HuH-7 (cell line): ENCODE measurements at places on chromosomes 6 and 20.

DNA sequence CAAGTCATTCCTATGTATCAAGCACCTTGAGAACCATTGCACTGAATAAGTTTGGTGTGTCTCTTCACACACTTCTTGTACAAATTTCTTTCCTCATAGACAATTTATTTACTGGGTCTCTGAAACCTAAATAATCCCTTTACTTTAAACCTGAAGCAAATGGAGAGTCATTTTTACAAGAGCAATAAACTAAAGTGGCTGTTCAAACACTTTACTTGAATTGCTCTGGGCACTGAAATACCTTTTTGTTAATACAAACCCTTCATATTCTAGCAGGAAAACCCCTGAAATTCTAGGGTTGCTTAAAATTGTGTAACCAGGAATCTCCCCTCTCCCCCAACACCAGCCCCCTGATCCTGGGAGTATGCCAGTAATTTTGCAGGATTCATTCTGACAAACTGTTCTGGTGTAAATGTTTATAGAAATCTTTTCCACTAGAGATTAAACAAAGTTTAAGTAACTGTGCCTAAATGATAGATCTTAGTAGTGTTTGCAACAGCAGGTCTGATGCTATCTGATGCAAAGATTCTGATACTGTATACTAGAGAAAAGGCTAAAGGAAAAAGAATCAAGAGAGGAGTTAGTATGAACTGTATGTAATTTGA is 13.4 kb downstream of the RSPO3 start:
- no peak for DNase-seq

- no peak for DNase-seq
Observed at GRCh38 chr20:63330084-63330760, 30.9 kb downstream of the CHRNA4 start.

GRCh38 chr6:73870907-73871306 is 174.9 kb downstream of the CD109 start:
- DNase-seq = no peak

DNA sequence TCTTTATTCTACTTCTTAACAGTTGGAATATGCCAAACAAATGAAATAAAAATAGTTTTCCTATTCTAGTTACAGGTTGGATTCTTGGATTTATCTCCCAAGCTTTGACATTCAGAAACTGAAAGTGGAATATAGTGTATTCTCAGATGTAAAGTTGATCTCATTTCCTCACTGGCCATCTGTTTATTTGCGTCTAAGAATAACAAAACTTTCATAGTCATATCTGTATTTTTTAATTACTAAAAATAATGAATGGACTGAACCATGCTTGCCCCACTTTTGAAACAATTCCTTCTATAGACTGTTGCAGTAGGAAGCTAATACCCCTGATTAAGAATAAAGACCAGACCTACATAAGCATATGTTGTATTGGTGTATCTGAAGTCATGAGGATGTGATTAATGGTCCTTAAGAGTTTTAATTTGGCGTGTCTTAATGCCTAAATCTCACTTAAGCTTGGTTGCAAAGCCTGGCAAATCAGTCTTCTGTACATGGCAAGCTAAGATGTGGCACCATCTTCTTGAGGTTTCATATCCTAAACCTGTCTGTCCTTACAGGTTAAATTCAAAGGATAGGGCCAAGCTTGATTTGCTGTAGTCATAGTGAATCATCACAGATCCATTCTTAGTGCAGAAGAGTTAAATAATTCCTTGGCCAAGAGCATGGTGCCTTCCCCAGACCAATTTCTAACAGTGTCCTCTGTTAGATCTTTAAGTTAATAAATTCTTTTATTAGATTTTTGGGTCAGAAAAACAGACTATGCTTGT is 58.9 kb downstream of the FOXO3 start:
- no peak for DNase-seq

DNA sequence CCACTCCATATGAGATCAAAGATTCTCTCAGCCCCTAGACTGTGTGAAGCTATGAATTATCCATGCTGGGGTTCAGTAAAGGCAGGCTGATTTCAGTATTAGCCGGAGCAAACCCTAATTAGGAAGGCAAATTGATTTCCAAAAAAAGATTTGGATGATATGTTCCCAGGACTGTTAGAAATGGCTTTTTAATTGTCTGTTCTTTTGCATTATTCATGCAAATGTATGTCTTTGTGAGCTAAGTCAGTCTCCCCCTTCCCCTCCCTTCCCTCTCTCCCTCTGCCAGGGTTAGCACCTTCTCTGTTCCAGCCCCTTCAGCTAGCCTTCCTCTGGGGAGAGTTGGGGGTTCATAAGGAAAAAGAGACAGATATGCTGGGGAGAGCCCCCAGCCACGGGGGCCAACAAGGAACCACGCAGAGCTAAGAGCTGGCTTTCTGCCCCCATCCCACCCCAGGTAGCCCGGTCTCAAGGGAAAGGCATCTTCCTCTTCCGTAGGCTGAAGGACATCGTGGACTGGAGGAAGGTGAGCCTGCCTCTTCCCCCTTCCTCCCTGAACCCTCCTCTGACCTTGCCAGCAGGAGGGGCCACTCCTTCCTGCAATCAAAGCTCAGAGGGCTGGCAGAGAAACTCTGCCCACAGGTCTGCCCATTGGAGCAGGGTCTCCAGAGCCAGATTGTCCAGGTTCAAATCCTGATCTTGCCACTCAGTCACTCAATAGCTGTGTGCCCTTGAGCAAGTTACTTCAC is 32.3 kb downstream of the PDRG1 start:
- DNase-seq = no peak

DNA sequence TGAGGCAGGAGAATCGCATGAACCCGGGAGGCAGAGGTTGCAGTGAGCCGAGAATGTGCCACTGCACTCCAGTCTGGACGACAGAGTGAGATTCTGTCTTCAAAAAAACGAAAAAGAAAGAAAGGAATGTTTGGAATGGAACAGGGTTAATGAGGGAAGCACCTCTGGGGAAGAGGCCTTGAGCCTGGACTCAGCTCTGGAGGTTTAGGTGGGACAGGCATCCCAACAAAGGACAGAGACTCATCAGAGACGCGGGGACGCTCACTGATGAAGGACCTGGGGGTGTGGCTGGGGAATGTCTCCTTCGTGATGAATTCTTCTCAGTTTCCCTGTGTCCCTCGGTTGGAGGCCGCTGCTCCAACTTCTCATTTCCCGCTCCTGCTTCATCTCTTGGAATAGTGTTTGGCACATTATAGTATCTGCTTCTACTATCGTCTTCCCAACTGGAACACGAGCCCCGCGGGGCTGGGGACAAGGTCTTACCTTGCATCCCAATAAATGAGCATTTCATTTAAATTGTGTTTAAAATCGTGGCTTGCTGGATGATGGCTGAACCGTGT is 27.6 kb downstream of the KIF25 start:
- DNase-seq = no peak

GRCh38 chr6:20610636-20611370 is 76.5 kb downstream of the CDKAL1 start:
- no peak for DNase-seq

- DNase-seq = no peak
Observed at GRCh38 chr20:23161244-23161891, 75.2 kb upstream of the CD93 start.

DNA sequence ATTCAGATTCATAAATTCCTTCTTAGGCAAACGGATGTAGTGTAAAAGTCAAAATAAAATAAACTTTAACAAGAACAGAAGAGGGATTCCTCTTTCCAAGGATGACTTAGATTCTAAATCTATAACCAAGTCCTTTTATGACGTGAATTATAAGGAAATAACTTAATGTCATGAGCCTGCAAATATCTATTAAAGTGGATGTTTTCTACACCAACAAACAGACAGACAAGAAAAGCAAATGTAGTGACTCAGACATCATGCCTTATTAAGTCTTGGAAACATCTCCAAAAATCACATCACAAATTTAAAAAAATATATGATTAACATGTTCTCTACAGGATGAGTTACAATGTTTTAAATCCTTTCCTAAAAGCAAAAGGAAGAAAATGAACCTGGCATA is 397.1 kb downstream of the ESR1 start:
- no peak for DNase-seq

- DNase-seq = no peak
Observed at GRCh38 chr6:71387179-71387578, 98.6 kb downstream of the OGFRL1 start.

- DNase-seq = no peak
Observed at GRCh38 chr6:159931112-159931511, 37.8 kb upstream of the IGF2R start.

DNA sequence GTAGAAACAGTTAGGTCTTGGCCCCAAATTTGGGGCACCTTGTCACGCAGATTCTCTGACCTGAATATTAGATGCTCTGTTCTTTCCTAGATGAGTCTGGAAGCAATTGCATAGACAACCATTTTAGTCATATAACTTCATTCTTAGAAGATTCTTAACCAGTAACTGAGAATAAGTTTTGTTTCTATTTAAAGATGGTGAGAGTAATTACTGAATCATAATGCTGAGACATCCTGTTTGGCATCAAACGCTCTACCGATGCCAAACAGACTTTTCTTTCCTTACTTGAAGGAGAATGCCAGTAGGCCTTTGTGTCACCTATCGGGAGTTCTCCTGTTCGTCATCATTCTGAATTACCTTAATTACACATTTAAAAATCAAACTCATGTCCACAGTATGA is 131.6 kb upstream of the ID4 start:
- no peak for DNase-seq

DNA sequence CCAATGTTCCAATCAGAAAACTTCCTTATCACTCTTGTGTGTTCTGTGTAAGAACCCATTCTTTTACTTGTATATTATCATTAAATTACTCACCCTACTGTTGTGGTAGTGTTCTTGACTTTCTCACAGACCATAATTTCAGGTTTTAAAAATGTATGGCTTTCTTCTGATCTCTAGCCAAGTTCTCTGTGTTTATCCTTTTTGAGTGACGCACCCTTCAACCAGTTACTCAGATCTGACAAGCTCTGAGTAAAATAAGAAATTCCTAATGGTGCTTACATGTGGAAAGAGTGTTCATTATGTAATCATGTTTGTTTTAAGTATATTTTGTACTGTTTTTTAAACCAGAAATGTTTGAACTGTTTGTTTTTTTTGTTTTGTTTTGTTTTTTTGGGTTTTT is 11.0 kb downstream of the TBPL1 start:
- no peak for DNase-seq

DNA sequence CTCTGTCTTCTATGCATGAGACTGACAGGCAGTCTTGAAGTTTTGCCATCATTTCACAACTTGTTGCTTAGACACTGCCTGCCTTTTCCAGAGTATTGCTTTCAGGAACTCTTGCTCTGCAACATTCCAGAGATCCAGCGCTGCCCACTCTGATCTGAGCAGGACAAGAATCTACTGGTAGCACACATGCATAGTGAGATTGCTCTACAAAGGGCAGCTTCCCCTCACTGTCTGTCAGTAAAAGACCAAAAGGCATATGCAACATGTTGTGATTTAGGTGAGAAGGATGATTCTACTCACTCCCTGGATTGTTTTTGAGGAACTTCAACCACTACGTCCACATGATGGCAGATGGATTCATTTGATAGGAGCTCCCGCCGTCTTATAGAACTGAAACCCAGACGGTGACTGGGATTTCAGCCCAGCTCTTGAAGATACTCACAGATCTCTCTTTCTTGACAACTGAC is 259.1 kb downstream of the ARID1B start:
- DNase-seq = no peak

- DNase-seq = peak; percentile 92
Observed at GRCh38 chr20:45969712-45970634, 2.0 kb downstream of the ZNF335 start.

- no peak for DNase-seq
Observed at GRCh38 chr6:146526192-146526591, 17.4 kb upstream of the RAB32 start.

DNA sequence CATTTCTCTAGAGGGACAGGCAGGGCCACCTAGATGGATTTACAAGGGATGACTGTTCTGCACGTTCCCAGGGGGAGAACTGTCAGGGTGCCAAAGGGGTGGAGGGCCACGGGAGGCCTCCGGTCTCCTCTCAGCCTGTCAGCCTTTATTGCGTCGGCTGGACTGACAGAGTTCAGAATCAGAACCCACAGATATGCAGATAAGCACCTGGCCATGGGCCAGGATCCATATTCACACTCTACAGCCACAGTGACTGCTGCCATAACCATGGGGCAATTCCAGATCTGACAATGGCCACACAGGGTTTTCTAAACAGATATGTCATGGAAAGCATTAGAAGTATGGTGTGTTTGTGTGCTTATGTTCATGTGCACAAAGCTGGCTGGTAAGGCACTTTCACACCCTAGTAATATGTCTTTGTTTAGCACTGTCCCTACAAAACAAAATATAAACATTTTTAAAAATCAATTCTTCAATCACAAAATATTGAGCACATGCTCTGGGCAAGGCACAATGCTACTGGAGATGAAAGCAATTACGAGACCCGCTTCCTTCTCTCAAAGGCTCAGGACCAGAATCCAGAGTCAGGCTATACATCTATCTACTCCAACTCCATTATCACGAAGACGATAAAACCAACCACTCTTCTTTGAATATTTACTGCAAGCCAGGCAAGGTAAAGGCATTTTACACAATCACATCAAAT is 29.1 kb downstream of the TRAM2 start:
- DNase-seq = no peak

DNA sequence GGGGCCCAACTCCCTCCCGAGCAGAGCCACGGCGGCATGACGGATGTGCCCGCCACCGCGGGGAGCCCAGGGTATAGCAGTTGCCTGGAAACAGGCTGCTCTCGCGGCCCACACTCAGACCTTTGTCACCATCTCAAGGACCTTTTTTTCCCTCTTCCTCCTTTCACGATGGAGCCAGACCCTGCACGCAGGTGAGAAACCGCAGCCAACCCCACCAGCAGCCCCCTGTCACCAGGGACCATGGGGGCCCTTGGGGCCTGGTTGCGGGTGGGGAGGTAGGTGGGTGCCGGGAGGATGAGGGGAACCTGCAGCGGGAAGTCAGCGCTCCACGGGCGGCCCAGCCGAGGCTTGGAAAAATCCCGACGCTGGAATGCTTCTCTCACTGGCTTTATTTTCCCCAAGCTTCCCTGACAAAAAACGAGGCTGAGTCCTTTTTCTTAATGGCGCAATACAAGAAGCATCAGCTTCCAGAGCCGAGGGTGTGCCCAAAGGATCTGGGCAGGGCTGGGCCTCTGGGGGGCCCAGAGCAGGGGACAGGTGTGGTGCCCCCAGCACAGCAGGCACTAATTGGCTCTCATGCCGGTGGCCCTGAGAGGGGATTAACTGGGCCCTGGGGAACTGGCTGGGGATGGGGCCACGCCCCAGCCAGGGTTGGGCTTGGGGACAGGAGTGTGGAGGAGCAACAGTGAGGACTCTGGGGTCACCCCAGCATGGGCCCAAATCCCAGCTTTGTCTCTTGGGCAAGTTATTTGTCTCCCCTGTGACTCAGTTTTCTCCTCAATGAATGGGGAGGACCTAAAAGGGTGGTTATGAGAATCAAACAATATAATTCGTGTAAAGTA is 23.9 kb downstream of the NOL4L start:
- no peak for DNase-seq

DNA sequence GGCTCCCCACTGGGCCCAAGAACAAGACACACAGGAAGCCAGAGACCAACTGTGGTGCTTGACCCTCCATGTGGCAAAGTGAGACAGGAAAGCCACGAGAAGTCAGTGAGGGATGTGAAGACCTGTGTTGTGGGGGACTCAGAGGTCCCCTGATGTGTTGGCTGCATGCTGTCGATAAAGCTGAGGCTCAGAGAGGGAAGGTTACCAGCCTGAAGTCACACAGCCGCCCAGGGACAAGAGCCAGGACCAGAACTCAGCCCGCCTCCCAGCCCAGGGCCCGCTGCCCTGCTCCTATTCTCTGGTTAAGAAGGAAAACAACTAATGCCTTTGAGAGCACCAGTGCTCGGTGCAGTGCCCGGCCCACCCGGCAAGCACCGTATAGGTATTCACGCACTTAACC is 63.5 kb downstream of the GRM4 start:
- no peak for DNase-seq
